ENCODE measurements at places on chromosomes 4 and X.

- no peak for DNase-seq
These were observed 66.1 kb downstream of the CDS1 start for GRCh38 chr4:84648863-84649647.

GRCh38 chr4:91113130-91113706, 986.0 kb downstream of the CCSER1 start:
- peak; percentile 4 for DNase-seq

DNA sequence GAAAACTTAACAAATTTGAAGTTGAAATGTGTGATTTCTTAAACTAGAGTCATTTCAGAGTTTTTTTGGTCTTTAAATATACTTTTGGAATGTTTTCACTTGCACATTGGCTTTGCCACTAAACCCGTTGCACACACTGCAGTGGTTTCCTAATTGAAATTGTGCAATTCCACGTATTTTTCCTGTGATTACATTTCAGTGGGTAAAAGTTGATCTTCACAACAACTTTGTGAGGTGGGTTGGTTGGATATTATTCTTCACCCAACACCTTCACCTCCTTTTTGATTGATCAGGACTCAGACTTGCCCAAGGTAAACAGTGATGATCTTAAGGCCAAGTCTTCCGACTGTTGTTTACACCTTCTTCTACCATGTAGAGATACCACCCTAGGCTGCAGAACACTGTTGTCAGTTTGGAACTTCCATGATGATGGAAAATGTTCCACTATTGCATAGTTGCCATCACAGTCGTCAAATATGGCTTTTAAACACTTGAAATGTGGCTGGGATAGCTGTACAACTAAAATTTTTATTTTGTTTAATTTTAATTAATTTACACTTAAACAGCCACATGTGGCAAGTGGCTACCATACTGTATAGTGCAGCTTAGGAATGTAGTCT, 13.7 kb downstream of the SEPTIN11 start:
- DNase-seq = no peak

GRCh38 chr4:28518561-28519165, 1658.0 kb downstream of the STIM2 start:
- DNase-seq = no peak

DNA sequence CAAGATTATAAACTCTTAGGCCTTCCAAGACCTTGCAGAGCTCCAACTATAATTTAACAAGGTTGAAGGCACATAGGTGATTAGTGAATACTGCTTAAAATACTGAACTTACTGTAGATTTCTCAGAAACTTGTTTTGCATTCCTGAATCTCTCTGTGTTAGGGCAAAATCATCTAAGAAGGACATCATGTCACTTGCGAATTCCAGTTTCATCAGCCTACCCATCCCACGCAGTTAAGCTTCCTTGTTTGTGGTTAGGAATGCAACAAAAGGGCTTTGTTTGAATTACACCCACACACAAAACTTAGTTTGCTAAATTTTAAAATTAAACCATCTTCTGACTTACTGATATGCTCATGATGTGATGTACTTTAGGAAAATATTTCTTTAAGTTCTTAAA, 174.0 kb downstream of the SOWAHB start:
- DNase-seq = no peak

- DNase-seq = no peak
These were observed 455.4 kb downstream of the IL15 start for GRCh38 chr4:142091691-142092182.

- DNase-seq = peak; percentile 68
These were observed 20.7 kb downstream of the HAND2 start for GRCh38 chr4:173509036-173510001.

DNA sequence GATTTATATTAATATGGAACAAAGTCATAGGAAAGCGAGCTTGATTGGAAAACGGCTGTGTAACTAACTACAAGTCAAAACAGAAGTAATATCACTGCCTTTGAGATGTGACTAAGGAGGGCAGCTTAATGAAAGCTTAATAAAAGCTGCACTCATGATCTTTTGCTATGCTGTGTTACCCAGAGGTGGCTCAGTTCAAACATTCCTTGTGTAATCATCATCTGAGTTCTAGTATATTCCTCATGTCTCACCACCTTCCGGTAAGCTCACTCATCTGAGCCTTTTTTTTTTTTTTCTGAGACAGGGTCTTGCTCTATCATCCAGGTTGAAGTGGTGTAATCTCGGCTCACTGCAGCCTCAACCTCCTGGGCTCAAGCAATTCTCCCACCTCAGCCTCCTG, 5.0 kb downstream of the GRPEL1 start:
- no peak for DNase-seq

Measured in kidney capillary endothelial cell (primary cell).